ENCODE measurements at places on chromosomes 16 and 17.

DNA sequence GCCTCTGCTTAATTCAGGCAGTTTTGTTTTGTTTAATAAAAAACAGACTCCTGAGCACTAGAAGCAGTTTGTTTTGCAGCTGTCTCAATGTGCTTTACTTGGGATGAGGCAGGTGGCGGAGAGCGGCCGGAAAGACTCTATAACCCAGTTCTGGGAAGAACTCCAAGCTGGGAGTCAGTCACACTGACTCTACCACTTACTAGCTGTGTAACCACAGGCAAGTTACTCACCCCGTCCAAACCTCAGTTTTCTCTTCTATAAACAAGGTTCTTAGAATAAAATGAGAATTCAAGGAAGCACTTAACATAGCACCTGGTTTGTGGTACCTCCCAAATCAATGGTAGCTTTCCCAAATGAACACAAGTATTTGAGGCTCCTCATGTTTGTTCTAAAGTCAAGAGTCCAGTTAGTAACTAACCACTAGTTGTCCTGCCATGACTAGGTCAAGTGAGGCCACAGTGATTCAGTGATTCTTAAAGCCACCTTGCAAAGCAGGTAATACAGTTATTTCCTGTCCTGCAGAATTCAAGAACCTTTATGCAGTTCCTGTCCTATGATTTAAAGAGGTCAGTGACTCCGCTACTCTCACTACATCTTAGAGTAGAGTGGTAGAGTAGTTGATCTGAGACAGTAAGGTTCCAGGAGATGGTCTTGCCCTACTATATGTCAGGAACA, 2.7 kb downstream of the TXNDC17 start:
- peak; percentile 71 for DNase-seq

DNA sequence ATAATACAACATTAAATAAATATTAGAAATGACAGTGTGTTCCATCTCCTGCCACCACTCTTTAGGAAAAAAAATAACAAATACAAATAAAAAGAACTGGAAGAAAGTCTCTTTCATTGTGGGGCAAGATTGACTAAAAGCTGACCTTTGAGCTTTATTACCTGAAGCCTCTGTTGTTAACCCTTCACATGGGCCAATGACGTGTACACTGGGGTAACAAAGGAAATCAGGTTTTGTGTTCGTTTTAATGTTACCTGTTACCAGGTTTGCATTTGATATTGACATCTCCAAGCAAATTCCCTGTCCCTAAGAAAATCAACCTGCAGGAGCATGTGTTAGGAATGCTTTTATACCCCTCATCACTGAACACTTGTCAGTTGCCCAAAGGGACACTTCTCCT, 39.0 kb downstream of the NLK start:
- DNase-seq: no peak

- DNase-seq: no peak
Observed at GRCh38 chr16:7571366-7571765, 238.7 kb downstream of the RBFOX1 start.

DNA sequence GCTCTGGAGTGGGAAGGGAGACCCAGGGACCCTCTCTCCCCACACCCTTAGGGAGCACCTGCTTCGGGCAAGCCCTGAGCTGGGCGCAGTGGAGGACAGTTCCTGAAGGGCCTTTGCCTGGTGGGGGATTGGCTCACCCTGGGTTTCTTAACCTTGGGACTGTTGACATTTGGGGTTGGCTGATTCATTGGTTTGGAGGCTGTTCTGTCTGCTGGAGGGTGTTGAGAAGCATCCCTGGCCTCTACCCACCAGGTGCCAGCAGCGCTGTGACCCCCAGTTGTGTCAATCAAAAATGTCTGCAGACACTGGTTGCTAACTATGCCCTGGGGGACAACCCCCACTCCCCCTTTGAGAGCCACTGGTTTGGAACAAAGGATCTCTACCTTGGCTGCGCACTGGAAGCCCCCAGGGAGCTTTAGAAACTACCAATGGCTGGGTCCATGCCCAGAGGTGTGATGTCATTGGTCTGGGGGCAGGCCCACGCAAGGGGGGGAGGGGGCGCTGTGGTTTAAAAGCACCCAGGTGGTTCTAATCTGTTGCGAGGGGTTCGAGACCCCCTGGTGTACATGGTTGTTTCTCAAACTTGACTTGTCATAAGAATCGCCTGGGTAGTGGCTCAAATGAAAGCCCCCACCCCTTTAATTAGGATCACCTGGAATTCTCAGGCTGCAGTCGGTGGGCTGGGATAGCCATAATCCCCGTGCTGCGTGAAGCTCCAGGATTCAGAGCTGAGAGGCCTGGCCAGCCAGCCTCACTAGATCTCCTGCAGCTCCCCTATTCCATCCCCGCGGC, 151.9 kb upstream of the GSE1 start:
- peak; percentile 54 for DNase-seq

DNA sequence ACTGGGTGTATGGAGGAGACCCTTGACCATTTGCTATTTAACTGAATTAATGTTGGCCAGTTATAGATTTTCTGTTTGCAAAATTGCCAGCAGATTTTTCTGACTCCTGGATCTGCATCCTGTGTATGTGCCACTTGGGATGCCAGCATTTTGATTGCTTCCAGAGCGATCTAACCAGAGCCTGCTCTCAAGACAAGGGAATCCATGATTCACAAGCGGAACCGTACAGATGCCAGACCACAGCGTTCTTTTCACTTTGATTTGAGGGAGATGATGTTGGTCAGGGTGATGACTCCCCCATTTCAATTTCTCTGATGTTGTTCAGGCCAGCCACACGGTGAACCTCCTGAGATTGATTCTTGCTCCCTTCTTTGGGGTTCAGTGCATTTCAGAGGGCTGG, 228.7 kb downstream of the CDH13 start:
- no peak for DNase-seq

DNA sequence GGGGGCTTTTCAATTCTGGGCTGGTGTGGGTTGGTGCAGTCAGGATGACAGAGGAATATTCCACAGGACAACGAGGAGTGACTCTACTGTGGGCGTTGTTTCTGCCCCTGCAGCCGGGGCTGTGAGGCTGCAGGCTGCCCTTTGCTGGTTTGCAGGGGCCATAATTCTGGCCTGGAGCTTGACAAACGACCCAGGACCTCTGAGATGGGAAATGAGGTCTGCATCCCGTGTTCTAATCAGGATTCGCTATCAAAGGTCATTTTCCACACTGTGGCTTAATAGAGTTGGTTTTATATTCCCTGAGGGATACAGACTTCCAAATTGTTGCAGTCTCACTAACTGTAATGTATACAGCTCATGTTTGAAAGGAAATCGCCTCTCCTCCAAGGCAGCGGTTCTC, 180.9 kb downstream of the RPTOR start:
- peak; percentile 32 for DNase-seq

DNA sequence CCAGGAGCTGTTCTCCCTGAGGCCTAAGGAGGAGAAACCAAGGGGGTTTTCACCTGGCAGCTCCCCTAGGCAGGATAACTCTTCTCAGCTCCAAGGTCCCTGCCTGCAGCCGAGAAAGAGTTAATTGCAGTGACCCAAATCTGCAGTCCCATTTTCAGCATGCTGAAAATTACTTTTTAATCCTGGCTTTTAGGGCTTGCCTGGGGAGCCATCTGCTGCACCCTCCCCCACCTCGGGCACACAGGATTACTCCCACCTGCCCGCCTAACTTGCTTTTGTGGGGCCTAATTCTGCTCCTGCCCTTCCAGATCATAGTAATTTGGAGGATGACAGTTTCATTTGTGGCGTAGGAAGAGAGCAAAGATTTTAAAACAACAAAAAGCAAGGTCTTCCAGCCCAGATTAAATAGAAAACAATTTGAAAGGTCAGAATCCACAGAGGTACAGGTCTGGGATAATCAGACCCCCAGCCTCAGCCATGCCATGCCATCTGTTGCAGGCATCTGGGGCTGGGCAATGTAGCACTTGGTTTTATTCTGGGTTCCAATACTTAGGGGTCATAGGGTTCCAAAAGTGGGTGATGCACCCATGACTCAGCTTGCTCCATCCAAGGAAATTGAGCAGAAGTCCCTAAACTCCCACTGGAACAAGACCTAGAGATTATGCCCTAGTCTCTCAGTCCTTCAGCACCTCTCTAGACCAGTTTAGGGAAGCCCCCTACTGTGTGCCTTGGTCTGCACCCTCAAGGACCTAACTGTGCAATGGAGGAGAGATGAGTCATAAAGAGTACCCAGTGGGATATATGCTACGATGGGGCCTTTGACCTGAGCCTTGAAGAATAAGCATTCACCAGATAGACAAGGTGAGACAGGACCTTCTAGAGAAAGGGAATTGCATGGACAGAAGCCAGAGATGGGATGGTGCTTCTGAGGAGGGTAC, 64.5 kb upstream of the NLK start:
- DNase-seq: no peak

- DNase-seq: no peak
Observed at GRCh38 chr16:86814256-86814655, 235.9 kb downstream of the FOXL1 start.

- DNase-seq: no peak
Observed at GRCh38 chr16:48087639-48088038, 68.2 kb downstream of the ABCC12 start.

- DNase-seq: no peak
Observed at GRCh38 chr17:20280051-20280450, 187.3 kb downstream of the LGALS9B start.

DNA sequence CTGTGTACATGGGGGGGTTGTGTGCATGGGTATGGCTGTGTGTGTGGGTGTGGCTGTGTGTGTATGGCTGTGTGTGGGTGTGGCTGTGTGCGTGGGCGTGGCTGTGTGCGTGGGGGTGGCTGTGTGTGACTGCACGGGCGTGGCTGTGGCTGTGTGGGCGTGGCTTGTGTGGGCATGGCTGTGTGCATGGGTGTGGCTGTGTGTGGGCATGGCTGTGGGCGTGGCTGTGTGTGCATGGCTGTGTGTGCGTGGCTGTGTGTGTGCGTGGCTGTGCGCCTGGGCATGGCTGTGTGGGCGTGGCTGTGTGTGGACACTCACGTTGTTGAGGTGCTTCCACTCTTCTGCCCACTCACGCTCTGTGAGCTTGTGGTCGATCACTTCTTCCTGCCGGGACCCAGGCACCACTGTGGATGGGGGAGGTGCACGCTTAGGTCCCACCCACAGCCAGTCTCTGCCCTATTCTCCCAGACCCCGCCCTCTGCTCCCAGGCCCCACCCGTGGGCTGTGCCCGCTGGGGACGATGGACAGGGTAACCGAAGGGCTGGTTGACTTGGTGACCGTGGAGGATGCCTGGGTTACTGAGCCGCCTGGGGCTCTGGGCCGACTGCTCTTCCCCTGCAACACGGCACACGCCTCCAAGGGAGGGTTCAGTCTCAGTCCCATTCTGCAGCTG, 16.0 kb upstream of the PABPN1L start:
- DNase-seq: no peak
